Stimulated activated CD4-positive, alpha-beta T cell treated with anti-CD3 and anti-CD28 coated beads, TNF-alpha, amount 100 ng/mL, for 48 hours (primary cell): ENCODE measurements at places on chromosomes 2 and 18.

DNA sequence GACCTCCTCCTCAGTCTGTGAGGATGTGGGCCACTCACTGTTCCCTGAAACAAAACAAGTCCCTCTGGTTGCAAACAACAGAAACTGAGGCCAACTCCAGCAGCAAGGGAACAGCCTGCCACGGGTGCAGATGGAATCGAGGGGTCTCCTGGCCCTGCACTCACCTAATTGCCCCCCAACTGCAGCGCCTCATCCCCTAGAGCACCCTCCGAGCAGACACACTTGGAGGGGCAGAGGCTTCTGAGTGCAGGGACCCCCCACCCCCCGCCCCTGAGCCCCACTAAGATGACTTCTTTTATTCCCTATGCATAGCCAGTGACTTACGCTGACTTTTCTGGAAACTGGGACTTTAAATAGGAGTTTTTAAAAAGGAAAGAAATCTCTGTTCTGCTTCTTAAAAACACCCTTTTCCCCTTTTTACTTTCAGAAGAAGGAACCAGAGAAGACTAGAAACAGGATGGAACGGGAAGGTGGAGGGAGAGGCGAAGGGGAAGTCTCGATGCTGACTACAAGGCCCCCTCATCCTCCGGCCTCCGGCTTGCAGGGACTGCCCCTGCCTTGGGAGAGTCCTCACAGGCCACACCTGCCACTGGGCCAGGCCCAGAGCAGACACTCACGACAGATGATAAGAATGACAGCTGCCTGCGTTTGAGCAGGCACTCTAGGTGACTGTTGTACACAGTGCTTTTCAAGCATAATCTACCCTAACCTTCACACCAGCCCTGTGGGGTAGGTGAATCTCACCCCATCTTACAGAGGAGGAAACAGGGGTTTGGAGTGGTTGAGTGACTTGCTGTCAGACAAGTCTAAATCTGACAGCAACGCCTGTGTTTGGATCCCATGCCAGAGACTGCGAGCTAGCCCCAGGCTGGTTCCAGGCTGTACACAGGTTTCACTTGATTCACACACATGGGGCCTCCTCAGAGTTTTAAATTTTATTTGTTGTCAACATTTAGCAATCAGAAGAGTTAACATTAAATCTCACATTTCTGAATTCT is 28.2 kb upstream of the BIN1 start:
- no peak for DNase-seq

DNA sequence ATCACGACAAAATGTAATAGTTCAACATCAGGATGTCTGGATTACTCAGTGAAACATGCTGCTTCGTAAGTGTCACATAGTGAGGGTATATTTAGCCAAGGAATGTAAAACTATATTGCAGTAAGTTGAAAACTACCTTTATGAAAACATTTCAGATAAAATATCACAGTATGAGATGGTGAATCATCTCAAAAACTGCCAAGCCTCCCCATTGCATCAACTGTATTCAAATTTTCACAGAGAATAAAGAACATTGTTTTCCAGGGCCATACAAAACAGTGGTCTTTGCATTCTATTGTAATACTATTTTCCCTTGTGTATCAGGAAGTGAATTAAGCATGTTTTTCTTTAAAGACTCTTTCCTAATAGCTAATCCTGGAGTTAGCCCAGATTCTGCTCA is 47.6 kb upstream of the MSTN start:
- no peak for DNase-seq

DNA sequence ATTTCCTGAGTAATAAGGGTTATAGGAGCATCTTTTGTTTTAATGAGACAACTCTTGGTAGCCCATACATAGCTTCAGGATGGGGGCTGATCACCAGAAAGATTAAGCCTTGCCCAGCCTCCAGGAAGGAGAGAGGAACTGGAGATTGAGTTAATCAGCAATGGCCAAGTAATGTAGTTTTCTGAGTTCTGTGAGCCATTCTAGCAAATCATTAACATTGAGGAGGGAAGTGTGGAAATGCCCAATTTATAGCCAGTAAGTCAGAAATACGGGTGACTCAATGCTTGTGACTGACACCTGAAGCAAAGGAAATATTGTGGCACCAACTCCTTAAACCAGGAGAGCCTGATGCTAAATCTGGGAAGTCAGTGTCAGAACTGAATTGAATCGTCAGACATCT is 205.1 kb upstream of the SRD5A2 start:
- DNase-seq = no peak

- DNase-seq = no peak
These were observed 29.4 kb upstream of the DYSF start for GRCh38 chr2:71423817-71424420.

DNA sequence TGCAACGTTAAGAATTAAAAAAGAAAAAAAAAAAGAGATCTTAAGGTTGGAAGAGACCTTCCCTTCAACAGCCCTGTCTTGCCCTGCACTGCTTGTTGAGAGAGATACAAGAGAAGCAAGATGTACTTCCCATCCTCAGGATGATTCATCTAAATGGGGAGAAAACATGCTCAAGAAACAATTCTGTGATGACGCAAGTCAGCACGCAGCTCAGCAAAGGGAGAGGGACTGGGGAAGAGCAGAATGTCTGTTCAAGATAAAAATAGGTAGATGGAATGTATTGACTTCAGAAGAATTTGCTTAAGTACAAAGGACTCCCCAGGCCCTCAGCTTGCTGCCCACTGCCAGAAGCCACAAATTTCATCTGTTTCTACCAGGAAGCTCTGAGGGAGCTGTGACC is 198.2 kb upstream of the SPRED2 start:
- no peak for DNase-seq

GRCh38 chr2:72483346-72483745 is 335.7 kb upstream of the CYP26B1 start:
- no peak for DNase-seq

- no peak for DNase-seq
These were observed 160.8 kb downstream of the PMAIP1 start for GRCh38 chr18:60060578-60060977.

- no peak for DNase-seq
These were observed 21.4 kb upstream of the BARD1 start for GRCh38 chr2:214830794-214831346.

- no peak for DNase-seq
These were observed 298.9 kb downstream of the XIRP2 start for GRCh38 chr2:167187049-167187727.

- DNase-seq = no peak
These were observed 1108.1 kb upstream of the LRRTM1 start for GRCh38 chr2:81412681-81413080.

GRCh38 chr2:233519787-233520611 is 46.6 kb downstream of the USP40 start:
- no peak for DNase-seq

DNA sequence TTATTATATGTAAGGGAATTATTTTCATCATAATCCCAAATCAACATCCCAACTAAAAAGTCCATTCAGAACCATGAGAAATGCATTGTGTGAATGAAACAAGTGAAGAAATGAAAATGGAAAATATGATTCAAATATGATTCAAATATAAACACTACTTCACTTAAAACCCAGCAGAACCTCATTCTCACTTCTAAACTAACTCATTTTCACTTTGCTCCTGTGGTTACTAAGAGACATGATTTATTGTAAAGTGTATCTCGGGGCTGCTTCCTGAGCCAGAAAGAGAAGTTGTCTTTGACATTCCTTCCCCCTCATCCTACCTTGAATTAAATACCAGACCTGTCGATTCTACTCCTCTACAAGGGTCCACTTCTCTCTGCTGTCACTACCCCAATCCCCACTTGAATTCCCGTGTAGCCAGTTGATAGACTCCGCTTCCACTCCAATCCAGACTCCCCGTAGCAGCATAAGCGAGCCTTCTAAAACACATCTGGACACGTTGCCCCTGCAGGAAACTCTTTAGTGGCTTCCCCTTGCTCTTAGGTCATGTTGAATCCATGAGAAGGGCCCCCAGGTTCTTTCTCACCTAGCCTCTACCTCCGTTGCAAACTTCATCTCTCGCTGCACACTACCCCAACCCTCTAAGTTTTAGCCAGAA is 697.0 kb upstream of the ID2 start:
- no peak for DNase-seq

GRCh38 chr2:160345071-160345764 is 145.1 kb upstream of the ITGB6 start:
- DNase-seq = no peak

DNA sequence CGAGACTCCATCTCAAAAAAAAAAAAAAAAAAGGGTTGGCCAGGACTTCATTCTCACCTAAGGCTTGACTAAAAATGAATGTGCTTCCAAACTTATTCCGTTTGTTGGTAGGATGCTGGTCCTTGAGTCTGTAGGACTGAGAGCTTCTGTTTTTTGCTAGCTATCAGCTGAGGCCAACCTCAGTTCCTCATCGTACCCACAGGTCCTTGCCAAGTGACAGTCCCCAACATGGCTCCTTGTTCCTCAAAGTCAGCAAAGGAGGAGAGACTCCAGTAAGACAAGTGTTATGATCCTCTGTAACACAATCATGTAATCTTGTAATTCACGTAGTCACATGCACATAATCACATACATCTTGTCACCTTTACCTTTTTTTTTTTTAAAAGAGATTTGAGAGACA is 37.0 kb downstream of the HAUS1 start:
- no peak for DNase-seq

DNA sequence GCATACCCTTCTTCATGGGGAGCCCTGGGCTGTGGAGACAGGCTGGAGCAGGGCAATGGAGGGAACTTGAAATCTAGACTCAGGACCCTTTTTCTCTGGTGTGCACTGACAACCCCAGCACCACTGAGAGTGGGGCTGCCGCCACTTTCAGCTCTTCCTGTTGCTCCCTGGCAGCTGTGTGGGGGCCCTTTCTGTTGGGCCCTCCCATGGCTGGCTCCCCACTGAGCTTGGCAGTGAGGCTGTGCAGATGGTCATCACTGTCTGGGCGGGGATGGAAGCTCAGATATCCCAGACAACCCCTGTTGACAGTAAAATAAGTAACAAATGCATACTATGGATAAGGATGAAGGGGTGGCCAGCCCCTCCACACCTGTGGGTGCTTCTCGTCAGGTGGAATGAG is 6.7 kb downstream of the MYO7B start:
- DNase-seq = no peak

- no peak for DNase-seq
These were observed 85.7 kb upstream of the UGP2 start for GRCh38 chr2:63755965-63756364.

- DNase-seq = no peak
These were observed 2.8 kb downstream of the GDF7 start for GRCh38 chr2:20669562-20670314.

DNA sequence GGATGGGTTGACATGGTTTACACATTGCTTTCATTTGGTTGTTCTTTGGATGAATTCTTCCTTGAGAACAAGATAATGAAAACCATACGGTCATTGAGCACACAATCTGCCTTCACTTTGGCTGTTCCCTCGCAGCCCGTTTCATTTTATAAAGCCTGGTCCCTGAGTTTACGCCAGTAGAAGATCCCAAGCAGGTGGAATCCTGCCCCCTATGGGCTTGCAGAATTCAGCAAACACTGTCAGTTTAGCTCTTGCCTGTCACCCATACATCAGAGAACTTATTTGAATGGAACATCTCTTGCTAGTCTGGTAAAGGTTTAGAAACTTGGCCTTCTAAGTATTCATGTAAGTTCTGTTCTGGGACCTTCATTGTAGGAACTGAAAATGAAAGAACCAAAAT is 666.4 kb upstream of the ZEB2 start:
- DNase-seq = no peak

DNA sequence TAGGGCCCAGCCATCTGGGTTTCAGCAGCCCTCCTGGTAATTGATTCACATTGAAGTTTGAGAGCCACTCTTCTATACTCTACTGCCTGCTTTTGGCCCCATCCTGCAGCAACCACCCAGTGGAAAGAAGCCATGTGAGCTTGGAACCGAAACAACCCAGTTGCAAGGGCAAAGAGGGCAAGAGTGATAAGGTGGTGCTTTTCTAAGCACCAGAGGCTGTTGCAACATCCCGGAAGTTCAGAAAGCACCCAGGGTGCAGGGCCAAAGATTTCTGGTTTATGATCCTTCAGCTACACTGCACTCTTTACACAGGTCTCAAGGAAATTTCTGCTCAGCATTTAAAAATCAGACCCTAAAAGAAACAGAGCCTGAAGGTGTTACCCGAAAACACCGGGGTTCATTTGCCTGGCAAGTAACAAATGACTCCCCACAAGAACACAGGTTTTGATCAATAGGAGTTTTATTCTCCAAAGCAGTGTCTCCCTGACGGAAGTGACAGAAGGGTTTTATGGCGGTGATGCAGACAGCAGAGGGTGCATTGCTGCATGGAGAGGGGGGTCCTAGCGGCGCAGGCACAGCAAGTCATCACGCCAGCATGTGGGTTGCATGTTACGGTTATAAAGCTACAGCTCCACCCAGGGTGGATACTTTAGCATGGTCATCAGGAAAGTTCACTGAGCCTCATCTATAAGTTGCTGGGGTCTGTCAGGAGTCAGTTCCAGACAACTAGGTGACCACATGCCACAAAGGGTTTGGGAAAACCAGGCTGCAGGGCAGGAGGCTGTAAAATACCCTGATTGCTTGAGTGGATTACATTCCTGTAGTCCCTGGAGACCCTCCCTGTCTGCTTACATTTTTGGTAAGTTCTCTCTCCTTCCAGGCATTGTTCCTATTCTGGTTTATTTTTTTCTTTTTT is 28.8 kb upstream of the TMEM37 start:
- DNase-seq = no peak

DNA sequence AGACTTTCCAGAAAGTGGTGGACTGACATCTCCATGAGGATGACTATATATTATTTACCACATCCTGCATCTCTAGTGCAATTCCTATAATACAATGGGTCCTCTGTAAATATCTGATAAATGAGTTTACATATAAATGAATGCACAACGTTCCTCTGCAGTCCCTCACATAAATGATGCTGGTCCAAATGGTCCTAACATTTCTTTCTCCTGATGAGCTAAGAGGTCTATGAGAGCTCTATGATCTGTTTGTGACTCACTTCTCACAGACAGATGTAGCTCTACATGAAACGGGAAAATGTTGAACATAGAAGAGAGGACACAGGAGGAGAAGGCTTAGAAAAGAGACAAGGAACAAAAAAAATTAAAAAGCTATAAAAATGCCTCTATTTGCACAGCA is 201.2 kb upstream of the PIK3C3 start:
- no peak for DNase-seq

GRCh38 chr18:51767293-51767692 is 569.8 kb upstream of the MEX3C start:
- DNase-seq = no peak

- DNase-seq = no peak
These were observed 5.0 kb downstream of the ZNF397 start for GRCh38 chr18:35245719-35246317.

DNA sequence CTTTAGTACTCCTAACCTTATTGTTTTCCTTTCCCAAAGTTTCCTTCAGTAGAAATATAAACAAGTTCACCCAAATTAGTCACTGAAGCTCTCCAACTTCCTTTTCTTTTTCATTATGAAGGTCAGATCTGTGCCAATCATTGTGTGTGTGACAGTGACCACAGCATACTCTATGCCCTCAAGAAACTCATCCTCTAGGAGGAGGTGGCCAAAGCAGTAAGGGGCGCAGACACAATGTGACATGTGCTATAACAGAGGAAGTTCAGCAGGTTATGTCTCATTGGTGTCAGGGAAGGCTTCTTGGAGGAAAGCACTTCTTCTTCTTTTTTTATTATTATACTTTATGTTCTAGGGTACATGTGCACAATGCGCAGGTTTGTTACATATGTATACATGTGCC is 60.0 kb upstream of the PSME4 start:
- DNase-seq = no peak

GRCh38 chr2:115484983-115485382 is 1042.5 kb downstream of the DPP10 start:
- DNase-seq = no peak

GRCh38 chr2:69985688-69986087 is 24.3 kb upstream of the ASPRV1 start:
- DNase-seq = no peak

- no peak for DNase-seq
These were observed 32.4 kb upstream of the YWHAQ start for GRCh38 chr2:9663008-9663879.
